T-helper 17 cell (primary cell): ENCODE measurements at places on chromosomes 4 and X.

GRCh38 chr4:42150653-42151567 lies 1.5 kb downstream of the BEND4 start:
- no peak for DNase-seq
- H3K27me3 ChIP-seq: peaks cover 54% of the 10 kb centered on the region
- H3K4me3 ChIP-seq: peak overlapping the region; percentile 85
- peaks cover 8% of the 10 kb centered on the region for H3K36me3 ChIP-seq
- H3K4me1 ChIP-seq: peaks cover 9% of the 10 kb centered on the region

- H3K27ac ChIP-seq: no peak overlapping the region
- no peak for DNase-seq
- no peak overlapping the region for H3K4me3 ChIP-seq
- H3K36me3 ChIP-seq: no peaks in the 10 kb centered on the region
- no peaks in the 10 kb centered on the region for H3K4me1 ChIP-seq
Measured at GRCh38 chrX:103367502-103367901, 8.8 kb upstream of the BEX3 start.

GRCh38 chr4:96326846-96327245 lies 487.0 kb downstream of the PDHA2 start:
- no peaks in the 10 kb centered on the region for H3K27me3 ChIP-seq
- no peaks in the 10 kb centered on the region for H3K36me3 ChIP-seq
- H3K27ac ChIP-seq: no peak overlapping the region
- H3K4me3 ChIP-seq: no peak overlapping the region
- H3K4me1 ChIP-seq: no peaks in the 10 kb centered on the region

DNA sequence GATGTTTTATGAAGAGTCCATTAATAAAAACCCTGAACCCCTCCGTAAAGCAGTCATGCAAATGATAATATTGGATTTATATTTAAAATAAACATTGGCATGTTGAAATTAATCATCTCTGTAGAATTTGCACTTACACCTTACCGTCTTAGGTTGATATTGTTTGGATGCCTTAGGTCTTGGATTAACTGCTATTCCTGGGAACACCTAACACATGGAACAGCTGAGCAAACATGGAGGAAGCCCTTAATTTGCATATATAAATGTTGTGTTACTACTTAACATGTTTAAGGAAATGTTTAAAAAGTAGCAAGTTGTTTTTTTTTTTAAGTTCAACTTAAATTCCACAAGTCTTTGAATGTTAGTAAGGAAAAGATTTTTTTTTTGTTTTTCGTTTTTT lies 62.5 kb downstream of the NSD2 start:
- peaks cover 4% of the 10 kb centered on the region for H3K4me1 ChIP-seq
- DNase-seq: no peak
- no peaks in the 10 kb centered on the region for H3K27me3 ChIP-seq
- peaks cover 5% of the 10 kb centered on the region for H3K36me3 ChIP-seq

DNA sequence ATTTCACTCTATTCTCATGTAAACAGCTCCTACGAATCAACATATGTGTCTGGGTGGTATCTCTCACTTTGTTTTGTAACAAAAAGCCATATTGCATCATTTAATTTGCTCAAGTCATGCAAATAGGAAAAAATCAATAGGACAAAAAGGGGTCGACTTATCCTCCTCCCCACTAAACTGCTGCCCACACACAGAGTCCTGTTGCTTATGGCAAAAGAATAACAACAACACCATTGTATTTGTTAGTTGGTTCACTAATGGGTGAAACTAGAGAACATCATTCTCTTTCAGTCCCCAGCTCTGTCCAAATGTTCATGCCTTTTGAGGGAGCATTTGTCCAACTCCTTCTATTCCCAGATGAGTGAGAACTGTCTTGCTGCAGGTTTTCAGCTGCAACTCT lies 2.1 kb downstream of the HHIP start:
- H3K27ac ChIP-seq: no peak overlapping the region
- H3K4me1 ChIP-seq: peaks cover 12% of the 10 kb centered on the region
- H3K27me3 ChIP-seq: peaks cover 52% of the 10 kb centered on the region
- peak overlapping the region; percentile 2 for H3K4me3 ChIP-seq

GRCh38 chr4:6694177-6694901 lies 661 bp downstream of the S100P start:
- H3K27ac ChIP-seq: peak overlapping the region; percentile 100
- no peak for DNase-seq
- peaks cover 63% of the 10 kb centered on the region for H3K4me1 ChIP-seq
- H3K4me3 ChIP-seq: peak overlapping the region; percentile 80

- no peaks in the 10 kb centered on the region for H3K27me3 ChIP-seq
- peak overlapping the region; percentile 3 for H3K27ac ChIP-seq
- H3K4me1 ChIP-seq: peaks cover 50% of the 10 kb centered on the region
- H3K36me3 ChIP-seq: peaks cover 6% of the 10 kb centered on the region
- DNase-seq: no peak
Measured at GRCh38 chr4:101279377-101279871, 67.9 kb downstream of the PPP3CA start.

DNA sequence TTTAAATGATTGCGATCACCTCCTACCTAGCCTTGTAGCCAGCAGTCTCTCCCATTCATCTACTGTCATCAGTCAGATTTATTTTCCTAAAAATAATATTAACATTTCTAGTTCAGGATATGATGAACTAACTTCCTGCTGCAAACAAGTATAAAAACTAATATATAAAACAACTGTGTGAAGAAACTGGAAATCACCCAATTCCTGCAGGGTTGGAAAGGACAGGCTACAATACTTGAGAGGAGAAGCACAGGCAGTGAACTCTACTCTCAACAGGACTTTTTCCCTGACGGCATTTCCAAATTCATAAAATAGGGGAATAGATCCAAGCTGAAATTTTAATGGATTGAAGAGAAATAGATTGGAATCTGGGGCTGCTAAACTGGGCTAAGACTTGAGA lies 14.2 kb upstream of the BBS12 start:
- no peak for DNase-seq
- H3K4me3 ChIP-seq: no peak overlapping the region
- H3K27ac ChIP-seq: no peak overlapping the region
- H3K4me1 ChIP-seq: peaks cover 3% of the 10 kb centered on the region
- peaks cover 15% of the 10 kb centered on the region for H3K27me3 ChIP-seq

- H3K27ac ChIP-seq: peak overlapping the region; percentile 90
- peaks cover 57% of the 10 kb centered on the region for H3K4me1 ChIP-seq
- no peaks in the 10 kb centered on the region for H3K27me3 ChIP-seq
- peaks cover 12% of the 10 kb centered on the region for H3K36me3 ChIP-seq
- H3K4me3 ChIP-seq: peak overlapping the region; percentile 73
- no peak for DNase-seq
Measured at GRCh38 chr4:102586002-102586643, 85.0 kb downstream of the NFKB1 start.

GRCh38 chrX:151973060-151973661 lies 1.3 kb downstream of the GABRE start:
- DNase-seq: no peak
- no peak overlapping the region for H3K27ac ChIP-seq
- H3K4me1 ChIP-seq: no peaks in the 10 kb centered on the region
- H3K36me3 ChIP-seq: no peaks in the 10 kb centered on the region
- peak overlapping the region; percentile 37 for H3K4me3 ChIP-seq

DNA sequence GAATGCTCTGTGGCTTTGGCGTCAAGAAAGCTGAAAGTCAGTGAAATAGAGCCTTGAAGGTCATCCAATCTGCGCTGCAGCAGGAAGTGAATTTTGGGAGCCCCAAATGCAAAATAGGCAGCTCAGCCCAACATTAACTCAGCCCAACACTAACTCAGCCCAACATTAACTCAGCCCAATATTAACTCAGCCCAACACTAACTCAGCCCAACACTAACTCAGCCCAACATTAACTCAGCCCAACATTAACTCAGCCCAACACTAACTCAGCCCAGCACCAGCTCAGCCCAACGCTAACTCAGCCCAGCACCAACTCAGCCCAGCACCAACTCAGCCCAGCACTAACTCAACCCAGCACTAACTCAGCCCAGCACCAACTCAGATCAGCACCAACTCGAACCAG lies 71.5 kb downstream of the SORBS2 start:
- no peaks in the 10 kb centered on the region for H3K4me1 ChIP-seq
- DNase-seq: no peak
- H3K36me3 ChIP-seq: no peaks in the 10 kb centered on the region
- peaks cover 34% of the 10 kb centered on the region for H3K27me3 ChIP-seq

GRCh38 chrX:154370300-154371016 lies 4.0 kb downstream of the FLNA start:
- H3K27ac ChIP-seq: peak overlapping the region; percentile 96
- peak overlapping the region; percentile 88 for H3K4me3 ChIP-seq
- peaks cover 9% of the 10 kb centered on the region for H3K4me1 ChIP-seq
- no peaks in the 10 kb centered on the region for H3K36me3 ChIP-seq

- H3K36me3 ChIP-seq: no peaks in the 10 kb centered on the region
- DNase-seq: no peak
- no peak overlapping the region for H3K4me3 ChIP-seq
- peaks cover 7% of the 10 kb centered on the region for H3K4me1 ChIP-seq
- H3K27ac ChIP-seq: no peak overlapping the region
Measured at GRCh38 chr4:185890196-185890595, 78.2 kb upstream of the SORBS2 start.

- H3K27me3 ChIP-seq: no peaks in the 10 kb centered on the region
- no peak overlapping the region for H3K4me3 ChIP-seq
- H3K36me3 ChIP-seq: no peaks in the 10 kb centered on the region
- H3K4me1 ChIP-seq: no peaks in the 10 kb centered on the region
Measured at GRCh38 chrX:98490670-98491069, 1607.0 kb downstream of the RPA4 start.

GRCh38 chr4:152729466-152729865 lies 49.7 kb upstream of the TMEM154 start:
- peaks cover 11% of the 10 kb centered on the region for H3K27me3 ChIP-seq
- no peak overlapping the region for H3K27ac ChIP-seq
- H3K36me3 ChIP-seq: peaks cover 2% of the 10 kb centered on the region
- no peak for DNase-seq
